Right hindlimb (tissue), 1 donor: ENCODE measurements at places on chromosomes 2 and 18.

- no peak for DNase-seq
These were observed 177.2 kb downstream of the TXNL1 start for GRCh38 chr18:56461151-56461550.

- no peak for DNase-seq
These were observed 29.4 kb downstream of the PLEKHM3 start for GRCh38 chr2:207995887-207996286.

GRCh38 chr2:208384637-208385036 lies 22.0 kb upstream of the PTH2R start:
- no peak for DNase-seq

DNA sequence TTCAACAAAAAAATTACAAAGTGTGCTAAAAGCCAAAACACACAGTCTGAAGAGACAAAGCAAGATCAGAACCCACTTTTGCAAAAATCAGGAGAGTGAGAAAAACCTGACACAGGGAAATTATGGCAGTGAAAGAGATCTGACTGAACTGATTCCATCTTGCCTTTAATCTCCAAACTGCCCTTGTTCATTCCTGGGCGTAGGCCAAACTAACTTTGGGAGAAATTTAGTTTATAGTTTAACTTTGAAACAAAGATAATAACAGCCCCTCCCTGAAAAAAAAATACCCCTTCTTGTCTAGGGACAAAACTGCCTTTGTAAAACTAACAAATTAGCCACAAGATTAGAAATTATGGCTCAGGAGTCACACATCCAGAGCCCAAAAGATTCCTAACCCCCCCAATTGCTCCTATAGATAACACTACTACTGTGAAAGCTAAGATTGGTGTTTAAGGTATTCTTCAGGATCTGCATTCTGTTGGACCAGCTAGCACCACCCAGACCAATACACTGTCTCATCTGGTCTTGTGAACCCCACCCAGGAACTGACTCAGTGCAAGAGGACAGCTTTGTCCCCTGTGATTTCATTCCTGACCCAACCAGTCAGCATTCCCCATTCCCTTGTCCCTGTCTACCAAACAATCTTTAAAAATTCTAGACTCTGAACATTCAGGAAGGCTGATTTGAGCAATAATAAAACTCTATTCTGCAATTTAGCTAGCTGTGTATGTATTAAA lies 226.1 kb upstream of the SH3BP4 start:
- no peak for DNase-seq

DNA sequence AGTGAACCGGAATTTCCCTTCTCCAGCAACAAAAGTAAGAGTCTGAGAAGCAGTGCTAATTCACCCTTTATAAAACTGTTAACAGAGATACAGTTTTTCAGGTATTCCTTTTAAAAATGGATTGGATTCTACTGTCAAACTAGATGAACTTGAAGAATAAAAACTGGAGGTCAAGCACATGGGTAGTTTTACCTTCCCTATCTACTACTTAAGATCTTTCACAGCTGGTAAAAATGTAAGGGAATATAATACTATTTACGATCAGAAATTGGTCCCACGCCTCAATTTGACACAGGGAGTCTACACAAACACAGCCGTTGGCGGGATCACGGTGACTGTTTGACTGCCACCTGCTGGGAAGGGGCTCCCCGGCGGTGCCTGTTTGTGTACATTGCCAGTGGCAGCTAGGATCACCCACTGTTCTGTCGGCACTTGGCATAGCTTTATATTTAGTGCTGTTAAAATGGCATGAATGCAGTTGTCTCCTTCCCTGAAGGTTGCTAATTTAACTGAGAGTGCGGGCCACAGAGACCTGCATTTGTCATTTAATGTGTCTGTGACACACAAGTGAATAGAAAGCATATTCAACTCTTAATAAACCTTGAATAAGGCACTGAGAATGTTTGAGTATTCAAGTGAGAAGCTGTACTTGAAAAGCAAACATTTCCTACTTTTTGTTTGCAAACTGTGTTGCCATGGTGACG lies 59.5 kb downstream of the ABCG8 start:
- DNase-seq = no peak

- DNase-seq = no peak
These were observed 35.1 kb upstream of the CD8A start for GRCh38 chr2:86825693-86826381.

DNA sequence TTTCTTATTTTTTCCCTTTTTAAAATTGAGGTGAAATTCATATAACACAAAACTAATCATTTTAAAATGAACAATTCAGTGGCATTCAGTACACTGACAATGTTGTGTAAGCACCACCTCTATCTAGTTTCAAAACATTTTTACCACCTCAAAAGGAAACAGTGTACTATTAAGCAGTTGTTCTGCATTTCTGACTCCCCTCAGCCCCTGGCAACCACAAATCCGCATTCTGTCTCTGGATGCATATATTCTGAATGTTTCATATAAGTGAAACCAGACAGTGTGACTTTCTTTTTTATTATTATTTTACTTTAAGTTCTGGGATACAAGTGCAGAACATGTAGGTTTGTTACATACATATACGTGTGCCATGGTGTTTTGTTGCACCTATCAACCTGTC lies 19.2 kb upstream of the TANK start:
- no peak for DNase-seq

- DNase-seq = no peak
These were observed 76.6 kb downstream of the LRRC30 start for GRCh38 chr18:7307526-7307925.

DNA sequence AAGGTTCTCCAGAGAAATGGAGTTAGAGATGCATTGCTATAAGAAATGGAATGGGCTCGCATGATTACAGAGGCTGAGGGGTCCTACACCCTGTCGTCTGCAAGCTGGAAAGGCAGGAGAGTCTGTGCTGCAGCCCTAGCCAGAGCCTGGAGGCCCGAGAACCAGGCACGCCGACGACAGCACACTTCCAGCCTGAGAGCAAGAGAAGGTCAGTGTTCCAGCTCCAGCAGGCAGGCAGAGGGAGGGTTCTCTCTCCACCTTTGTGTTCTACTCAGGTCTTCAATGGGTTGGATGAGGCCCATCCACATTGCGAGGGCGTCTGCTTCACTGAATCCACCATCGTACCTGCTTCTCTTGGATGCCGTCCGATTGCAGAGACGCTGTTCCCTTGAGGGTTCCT lies 177.6 kb upstream of the HDAC4 start:
- DNase-seq = no peak

DNA sequence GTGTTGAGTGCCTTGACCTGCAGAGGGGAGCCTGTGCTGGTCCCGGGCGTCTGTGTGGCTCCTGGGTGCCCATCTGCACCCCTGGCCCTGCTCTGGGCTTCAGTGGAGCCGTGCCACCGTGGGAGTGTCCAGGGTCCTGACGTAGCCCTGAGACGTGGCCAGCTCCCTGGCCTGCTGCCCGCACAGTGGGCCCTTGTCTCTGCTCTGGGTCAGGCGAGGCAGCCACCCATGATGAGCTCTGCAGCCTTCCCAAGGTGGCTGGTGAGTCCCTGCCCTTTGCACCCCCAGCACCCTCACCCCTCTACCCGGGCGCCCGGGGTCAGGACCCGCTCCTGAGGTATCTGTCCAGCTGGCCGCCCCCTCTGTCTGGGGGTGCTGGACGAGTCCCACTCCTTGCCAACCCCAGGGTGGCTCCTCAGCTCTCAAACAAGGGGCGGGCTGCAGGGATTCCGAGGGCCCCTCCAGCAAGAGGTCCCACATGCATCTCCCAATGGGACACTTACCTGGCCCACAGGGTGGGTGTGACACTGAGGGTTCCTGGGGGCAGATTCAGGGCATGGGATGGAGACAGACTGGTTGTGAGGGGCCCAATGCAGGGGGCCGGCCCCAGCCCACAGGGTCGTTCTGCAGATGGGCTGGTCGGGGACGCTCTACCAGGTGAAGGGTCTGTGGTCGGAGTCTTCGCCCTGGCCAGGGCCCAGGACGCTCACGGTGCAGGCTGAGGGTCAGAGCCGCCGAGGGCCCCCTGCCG lies 2.4 kb downstream of the NEU4 start:
- no peak for DNase-seq

DNA sequence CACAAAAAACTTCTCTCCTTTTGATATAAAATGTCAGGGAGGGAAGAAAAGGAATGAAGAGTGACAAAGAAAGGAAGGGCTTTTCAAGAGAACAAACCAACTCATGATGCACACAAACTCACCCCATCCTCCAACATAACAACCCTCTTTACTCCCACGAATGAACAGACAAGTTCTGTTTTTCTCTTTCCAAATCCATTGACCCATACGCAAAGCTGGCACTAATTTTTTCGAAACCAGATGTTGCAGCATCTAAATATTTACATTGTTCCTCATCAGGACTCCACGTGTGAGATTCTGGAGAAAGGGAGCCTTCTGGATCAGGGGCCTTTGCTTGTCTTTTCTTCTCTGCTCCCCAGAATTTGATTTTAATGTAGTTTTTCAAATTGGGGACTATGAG lies 143.3 kb upstream of the BCL2L11 start:
- DNase-seq = no peak

DNA sequence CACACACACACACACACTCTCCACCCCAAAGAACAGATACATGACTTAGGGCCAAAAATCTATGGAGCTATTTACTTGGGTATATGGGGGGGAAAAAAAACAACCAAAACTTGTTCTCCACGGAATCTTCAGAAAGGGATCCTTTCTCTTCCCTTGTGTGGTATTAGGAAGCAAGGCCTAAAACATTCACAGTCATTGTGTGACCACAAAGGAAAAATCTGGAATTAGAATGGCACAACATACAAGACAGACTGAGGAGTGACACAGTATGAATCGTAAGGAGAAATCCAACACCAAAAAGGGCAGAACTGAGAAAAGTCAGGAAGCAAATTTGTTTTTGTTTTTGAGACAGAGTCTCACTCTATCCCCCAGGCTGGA lies 70.3 kb downstream of the ASXL2 start:
- no peak for DNase-seq

DNA sequence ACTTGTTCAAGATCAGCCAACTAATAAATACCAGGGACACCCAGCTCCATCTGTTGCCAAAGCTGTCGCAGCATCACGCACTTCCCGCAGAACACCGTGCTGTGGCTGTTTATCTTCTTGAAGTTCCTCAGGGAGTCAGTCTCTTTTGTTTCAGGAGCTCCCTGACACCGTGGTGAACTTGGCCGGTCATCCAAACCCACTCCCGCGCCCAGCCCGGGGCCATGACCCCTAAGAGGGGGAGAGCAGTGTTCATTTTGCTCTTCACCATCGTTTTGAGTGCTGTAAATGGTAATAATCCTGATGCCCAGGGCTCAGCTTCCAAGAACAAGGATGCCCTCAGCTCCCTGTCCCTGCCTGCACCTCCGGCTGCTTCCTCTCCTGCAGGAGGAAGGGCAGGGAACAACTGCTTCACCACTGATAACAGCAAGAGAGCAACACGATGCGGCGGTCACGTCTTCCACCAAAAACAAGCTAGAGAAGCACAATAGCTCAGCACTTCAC lies 131.4 kb downstream of the SEPTIN10 start:
- no peak for DNase-seq

DNA sequence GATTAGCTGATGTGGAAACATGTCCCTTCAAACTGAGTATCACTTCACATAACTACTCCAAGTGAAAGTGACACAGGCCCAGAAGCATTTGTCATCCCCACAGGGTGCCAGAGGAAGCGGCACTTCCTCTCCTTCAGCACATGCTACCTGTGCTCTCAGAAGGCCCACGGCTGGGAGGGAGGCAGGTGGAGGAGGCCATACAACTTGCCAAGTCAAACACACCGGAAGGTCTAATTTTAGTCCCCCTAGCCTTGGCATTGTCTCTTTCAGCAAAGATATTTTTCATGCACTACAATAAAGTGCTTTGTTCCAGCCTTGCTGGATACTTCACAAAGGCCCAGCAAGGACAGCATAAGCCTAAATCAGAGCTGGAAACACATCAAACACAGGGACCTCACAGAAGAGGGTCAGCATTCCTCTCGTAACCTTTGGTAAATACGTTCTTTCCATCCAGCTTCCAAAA lies 38.0 kb downstream of the VSNL1 start:
- no peak for DNase-seq

- DNase-seq = peak; percentile 92
These were observed at the start of gene PIEZO2 for GRCh38 chr18:11149441-11150270. PIEZO2 (minus strand) TSS chr18:11149569; CDS start chr18:11148588, 981 bp downstream.

DNA sequence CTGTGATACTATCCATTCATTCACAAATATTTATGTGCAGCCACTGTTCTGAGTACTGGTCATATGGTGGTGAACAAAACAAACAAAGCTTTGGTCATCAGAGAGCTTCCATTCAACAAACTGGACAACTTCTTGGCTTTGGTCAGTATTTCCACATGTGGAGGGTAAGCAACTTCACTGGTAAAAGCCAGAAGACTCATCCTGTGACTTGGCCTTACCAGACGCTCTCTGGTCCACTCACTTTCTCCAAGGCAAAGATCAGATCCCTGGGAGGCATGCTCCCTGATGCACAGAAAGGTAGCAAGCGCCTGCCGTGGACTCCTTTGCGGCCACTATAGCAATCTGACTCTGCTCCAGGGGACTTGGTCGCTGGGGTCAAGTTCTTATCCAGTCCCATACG lies 179.5 kb downstream of the EN1 start:
- DNase-seq = no peak
